Type B pancreatic cell (in vitro differentiated cells): ENCODE measurements at places on chromosomes 3 and 15.

DNA sequence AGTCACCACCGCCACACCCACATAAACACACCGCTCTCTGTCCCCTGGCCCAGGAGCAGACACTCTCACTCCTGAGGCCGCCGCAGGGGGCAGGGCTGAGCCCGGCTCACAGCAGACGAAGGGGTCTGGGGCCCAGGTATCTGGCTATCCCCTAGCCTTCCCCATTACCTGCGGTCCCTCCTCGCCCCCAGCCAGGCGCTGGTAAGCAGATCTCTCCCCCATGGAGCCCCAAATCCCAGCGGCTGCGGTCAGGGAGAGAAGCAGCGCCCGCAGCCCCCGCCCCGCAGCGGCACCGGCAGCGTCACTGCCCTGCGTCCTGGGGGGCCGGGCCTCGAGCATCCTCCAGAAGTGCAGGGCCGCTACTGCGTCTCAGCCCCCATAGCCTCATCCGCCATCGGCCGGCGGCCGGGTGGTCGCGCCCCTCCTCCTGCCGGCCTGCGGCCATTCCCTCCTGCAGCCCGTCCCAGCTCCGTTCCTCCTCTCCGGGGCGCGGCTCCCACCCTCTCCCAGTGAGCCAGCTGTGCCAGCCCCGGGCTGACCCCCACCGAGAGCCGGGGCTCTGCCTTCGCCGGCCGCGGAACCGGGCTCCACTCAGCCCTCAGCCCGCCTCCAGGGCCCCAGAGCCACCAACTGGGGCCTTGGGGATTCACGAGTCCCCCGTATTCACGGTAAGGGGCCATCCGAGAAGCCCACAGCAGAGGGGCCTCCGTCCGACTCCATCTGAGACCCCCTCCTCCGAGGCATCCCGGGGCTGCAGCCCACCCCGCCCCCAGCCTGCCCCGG, 13.1 kb downstream of the TNK2 start:
- no peak for DNase-seq

- DNase-seq = no peak
Observed at GRCh38 chr3:142987080-142987700, 14.2 kb upstream of the U2SURP start.

DNA sequence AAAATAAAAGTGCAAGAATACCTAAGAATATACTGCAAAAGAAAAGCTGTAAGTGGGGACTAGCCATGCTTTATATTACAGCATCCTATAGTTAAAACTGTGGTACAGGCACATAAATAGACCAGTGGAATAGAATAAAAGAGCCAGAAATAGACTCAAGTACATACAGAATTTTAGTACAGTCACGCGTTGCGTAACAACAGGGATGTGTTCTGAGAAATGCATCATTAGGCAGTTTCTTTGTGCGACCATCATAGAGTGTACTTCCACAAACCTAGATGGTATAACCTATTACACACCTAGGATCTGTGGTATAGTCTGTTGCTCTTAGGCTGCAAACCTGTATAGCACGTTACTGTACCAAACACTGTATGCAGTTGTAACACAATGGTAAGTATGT, 61.8 kb downstream of the PCCB start:
- no peak for DNase-seq

- no peak for DNase-seq
Observed at GRCh38 chr3:134090031-134090430, 60.3 kb upstream of the SLCO2A1 start.

DNA sequence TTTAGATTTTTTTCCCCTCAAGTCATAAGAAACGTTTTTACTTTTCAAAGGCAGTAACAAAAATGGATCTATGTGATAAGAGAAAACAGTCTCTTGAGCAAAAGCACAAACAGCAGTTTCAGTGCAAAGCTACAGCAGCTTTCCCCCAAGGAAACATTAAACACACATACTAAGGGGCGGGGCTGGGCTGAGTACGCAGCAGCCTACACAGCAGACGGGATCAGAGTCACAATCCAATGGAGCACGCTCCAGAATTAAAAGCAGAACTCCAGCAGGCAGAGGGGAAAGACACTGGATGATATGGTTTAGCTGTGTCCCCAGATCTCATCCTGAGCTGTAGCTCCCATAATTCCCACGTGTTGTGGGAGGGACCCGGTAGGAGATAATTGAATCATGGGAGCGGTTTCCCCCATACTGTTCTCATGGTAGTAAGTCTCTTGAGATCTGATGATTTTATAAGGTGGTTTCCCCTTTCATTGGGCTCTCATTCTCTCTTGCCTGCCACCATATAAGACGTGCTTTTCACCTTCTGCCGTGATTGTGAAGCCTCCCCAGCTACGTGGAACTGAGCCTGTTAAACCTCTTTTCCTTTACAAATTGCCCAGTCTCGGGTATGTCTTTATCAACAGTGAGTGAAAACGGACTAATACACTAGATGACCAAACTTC, 116.2 kb upstream of the SLCO3A1 start:
- no peak for DNase-seq

DNA sequence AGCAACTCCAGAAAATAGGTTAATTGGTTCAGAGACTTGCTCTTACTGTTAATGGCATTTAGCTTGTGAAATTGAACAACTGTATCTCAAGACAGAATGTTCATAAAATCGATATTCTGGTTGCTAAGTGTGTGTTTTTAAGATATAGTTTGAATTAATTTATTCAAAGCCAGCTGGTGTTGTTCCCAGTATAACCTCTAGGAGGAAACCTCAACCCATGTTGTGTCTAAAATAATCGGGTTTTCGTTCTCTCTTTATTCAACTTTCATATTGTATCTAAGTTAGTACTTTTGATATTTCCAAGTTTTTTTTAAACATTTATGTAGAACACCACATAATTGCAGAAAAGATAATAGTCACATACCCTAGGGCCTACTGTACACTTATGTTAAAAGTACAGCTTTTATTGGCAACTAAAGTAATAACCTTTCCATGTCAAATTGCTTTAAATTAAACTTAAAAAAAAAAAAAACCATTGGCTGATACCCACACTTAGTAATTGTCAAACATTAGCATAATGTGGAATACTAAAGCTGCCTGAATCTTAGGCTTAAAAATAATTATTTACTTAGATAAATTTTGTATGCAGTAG, 90.9 kb downstream of the SAMMSON start:
- DNase-seq = no peak

GRCh38 chr3:99949956-99950670, 132.5 kb downstream of the CMSS1 start:
- DNase-seq = no peak

- no peak for DNase-seq
Observed at GRCh38 chr15:63497642-63498467, 6.5 kb upstream of the USP3 start.
